ENCODE measurements at places on chromosomes 3 and 15.

GRCh38 chr15:41971895-41972252, 483 bp downstream of the EHD4 start:
- no peak for DNase-seq

GRCh38 chr15:31267161-31268107, 59.2 kb upstream of the KLF13 start:
- DNase-seq, result peak; percentile 55

DNA sequence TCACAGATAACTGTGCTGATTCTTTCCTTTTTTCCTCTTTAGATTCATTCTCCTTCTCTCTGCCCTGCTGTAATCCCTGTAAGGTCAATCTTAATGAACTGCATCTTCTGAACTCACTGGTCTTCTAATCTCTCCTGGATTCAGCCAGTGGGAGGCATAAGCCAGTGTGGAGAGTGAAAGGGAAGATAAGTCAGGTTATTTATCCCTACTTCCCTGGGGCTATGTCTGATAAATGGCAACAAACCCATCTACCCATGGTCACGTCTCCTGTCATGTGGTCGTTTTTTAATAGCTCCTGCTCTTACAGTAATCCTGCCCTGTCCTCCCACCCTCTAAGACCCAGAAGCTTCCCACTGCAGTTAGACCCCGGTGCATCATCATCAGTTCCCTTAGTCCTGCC, 199.6 kb upstream of the NAALADL2 start:
- DNase-seq, result no peak

GRCh38 chr15:68730471-68730919, 90.2 kb downstream of the ANP32A start:
- DNase-seq, result no peak

DNA sequence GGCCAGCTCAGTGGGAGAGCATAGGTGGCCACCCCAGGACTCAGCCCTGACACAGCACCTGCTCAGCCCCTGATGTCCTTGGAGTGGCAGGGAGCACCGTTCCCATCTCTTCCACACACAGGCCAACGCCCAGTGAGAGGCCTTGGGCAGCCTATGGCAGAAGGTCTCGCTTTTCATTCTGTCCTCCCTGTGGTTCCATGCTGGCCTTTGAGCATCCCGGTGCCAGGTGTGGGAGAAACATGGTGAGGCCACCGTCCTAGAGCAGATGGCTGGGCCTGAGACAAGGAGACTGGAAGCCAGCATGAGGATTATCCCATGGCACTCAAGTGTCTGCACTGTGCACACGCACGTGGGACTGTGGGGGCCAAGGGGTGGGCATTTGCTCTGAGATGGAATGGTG, 25.1 kb downstream of the ADCY5 start:
- no peak for DNase-seq

- DNase-seq, result no peak
Observed at GRCh38 chr3:178308771-178309170, 227.5 kb upstream of the KCNMB2 start.

- no peak for DNase-seq
Observed at GRCh38 chr3:127299276-127299675, 11.4 kb upstream of the PRR20G start.

DNA sequence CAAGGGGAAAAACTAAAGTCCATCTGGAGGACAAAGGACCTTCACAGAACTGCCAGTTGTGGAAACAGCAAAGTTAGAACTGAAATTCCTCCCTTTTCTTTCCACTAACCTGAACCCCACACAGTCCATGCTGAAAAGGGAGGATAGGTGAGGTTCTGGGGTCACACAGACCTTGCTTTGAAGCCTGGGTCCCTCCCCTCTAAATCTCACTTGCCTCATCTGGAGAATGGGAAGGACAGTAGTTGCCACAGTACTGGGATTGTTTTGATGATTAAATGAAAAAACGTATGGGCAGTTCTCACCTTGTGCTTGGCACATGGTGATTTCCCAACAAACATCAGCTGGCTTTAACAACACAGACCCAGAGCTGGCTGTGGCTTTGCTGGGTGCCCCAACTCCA, 166.4 kb upstream of the LRIG1 start:
- DNase-seq, result no peak

DNA sequence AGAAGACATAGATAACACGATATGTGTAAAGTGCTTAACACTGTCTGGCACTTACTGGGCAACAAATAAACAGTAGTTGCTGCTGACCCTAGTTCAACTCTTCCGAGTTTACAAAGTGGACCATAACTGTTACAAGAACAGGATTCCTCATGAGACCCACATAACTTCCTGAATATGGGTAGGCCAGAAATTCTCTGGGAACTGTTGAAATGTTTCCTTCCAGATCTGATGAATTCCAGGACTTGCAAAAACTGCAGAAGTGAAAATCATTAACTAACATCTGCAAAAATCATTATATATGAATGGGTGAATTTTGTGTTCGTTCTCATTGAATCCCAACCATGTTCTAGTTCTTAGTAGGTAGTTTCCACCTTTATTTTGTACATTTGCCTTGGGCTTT, 181.7 kb upstream of the MME start:
- DNase-seq, result no peak

- no peak for DNase-seq
Observed at GRCh38 chr3:32551496-32551895, 19.2 kb downstream of the DYNC1LI1 start.

- no peak for DNase-seq
Observed at GRCh38 chr3:184645336-184645735, 66.5 kb downstream of the MAGEF1 start.
